ENCODE measurements at places on chromosomes 12 and 14.

DNA sequence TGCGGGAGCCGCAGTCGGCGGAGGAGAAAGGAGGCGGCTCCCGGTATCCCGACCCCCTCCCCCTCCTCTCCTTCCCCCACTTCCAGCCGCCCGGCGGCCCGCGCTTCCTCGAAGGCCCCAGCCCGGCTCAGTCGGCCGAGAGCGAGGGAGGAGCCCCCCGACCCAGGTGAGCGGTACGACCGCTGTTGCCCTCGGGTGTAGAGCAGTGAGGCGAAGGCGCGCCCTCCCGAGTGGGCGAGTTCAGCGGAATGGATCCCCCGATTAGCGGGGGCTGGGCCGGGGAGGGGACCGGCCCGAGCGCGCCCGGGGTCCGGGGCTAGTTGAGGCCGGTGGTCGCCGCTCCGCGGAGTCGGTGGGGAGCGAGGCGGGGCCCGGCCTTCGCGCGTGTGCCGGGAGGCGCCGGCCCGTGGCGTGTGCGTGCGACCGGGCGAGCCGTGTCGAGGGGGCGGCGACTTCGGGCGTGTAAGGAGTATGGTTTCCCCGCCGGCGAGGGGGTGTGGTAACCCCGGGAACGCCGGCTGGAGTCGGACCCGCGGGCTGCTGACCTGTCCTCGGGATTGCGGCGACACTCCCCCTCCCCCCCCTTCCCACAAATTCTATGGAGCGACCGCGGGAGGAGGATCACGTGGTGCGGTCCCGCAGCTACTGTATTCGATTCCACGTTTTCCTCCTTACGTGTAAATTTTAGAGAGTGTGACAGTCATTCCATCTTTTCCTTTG is 501 bp downstream of the RIMKLB start:
- DNase-seq: no peak

DNA sequence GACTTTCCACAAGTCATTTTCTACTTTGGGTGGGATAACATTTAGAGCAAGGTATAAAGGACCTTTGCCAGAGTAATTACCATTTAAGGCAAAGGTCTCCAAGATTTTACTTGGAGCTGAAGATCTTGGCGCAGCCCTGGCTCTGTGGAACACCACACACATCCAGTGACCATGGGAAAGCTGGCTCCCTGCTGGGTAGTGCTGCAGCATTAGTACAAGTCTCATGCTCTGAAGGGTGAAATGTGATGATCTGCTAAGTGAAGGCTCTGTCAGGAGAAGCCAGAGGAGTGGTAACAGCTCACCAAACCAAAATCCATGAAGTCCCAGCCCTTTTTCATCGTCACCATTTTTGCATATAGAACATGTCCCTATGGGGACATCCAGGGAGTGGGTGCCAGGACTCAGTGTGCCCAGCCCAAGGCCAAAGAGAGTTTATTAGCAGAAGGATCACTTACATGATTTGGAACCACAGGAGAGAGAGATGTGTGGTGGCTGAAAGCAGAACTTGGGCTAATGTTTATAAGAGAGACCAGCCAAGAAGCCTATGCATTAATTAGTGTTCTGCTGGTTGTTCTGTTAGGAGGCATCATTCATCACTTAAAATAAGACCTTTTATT is 110.7 kb downstream of the SLC38A6 start:
- DNase-seq: no peak

DNA sequence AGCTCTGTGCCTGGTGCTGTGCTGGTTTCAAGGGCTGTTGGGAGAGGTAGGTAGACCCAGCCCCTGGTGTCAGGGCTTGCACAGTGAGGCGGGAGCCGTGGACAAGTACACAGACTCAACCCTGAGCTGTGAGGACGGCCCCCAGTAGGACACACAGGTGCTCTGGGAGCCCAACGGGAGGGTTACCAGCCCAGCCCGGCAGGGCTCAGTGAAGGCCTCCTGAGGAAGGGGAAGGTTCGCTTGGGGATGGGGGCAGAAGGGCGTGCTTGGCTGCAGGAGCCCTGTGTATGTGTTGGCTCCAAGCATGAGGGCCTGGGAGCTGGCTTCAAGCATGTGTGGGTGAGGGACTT is 58.9 kb downstream of the SLC25A47 start:
- no peak for DNase-seq

- DNase-seq: no peak
These were observed 194.9 kb upstream of the SYT10 start for GRCh38 chr12:33634544-33634943.

DNA sequence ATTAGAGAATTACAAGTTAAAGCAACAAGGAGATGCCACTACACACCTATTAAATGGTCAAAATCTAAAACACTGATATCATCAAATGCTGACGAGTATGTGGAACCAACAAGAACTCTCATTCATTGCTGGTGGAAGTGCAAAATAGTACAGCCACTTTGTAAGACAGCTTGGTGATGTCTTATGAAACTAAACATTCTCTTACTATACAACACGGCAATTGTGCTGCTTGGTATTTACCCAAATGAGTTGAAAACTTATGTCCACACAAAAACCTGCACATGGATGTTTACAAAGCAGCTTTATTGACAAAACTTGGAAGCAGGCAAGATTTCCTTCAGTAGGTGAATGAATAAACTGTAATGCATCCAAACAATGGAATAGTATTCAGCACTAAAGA is 3.2 kb downstream of the TMBIM4 start:
- DNase-seq: no peak

GRCh38 chr12:51202718-51203117 is 15.1 kb downstream of the POU6F1 start:
- no peak for DNase-seq

GRCh38 chr12:124096109-124096508 is 123.1 kb downstream of the ZNF664 start:
- no peak for DNase-seq

- no peak for DNase-seq
These were observed 13.0 kb downstream of the NUDT4 start for GRCh38 chr12:93390549-93391297.

GRCh38 chr12:124001343-124001742 is 28.3 kb downstream of the ZNF664 start:
- no peak for DNase-seq

GRCh38 chr12:89059721-89060541 is 292.4 kb downstream of the DUSP6 start:
- DNase-seq: no peak

- DNase-seq: no peak
These were observed 70.3 kb upstream of the NR2C1 start for GRCh38 chr12:95143621-95144205.

DNA sequence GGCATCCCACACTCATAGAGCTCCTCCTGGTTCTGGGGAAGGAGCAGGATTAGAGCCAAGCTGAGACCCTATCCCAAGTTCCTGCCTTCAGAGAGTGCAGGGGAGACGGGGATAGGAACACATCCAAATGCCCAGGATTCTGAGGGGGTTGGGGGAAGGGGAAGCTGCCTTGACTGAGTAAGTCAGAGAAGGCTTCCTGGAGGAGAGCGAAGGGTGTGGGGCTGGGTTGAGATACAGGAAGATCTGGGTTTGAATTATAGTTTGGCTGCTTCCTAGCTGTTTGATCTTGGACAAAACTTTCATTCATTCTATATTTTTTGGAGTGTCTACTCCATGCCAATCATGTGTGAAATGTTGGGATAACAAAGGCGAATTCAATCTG is 8.0 kb upstream of the AQP2 start:
- DNase-seq: no peak

- no peak for DNase-seq
These were observed 116.6 kb downstream of the DAD1 start for GRCh38 chr14:22472466-22472865.

GRCh38 chr12:105835580-105836241 is 303.0 kb downstream of the NUAK1 start:
- DNase-seq: no peak

DNA sequence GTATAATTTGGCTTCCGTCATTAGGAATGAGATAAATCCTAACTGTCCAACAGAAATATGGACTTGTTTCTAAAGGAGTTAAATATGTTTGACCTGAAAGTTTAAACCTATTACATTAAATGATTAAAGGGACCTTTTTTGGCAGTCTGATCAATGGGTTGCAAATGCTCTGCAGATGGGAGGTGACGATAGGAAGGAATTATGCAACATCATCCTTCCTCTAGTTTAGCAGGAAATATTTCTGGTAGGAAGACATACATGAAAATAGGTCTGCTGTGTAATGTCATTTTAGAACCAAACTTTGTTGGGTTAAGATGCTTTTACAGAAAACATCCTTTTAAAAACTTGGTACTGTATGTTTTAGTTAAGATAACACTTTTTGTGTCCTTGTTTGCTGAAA is 2.6 kb downstream of the LRRC10 start:
- DNase-seq: no peak

GRCh38 chr12:99810718-99811593 is 163.4 kb downstream of the GARIN6 start:
- peak; percentile 58 for DNase-seq

DNA sequence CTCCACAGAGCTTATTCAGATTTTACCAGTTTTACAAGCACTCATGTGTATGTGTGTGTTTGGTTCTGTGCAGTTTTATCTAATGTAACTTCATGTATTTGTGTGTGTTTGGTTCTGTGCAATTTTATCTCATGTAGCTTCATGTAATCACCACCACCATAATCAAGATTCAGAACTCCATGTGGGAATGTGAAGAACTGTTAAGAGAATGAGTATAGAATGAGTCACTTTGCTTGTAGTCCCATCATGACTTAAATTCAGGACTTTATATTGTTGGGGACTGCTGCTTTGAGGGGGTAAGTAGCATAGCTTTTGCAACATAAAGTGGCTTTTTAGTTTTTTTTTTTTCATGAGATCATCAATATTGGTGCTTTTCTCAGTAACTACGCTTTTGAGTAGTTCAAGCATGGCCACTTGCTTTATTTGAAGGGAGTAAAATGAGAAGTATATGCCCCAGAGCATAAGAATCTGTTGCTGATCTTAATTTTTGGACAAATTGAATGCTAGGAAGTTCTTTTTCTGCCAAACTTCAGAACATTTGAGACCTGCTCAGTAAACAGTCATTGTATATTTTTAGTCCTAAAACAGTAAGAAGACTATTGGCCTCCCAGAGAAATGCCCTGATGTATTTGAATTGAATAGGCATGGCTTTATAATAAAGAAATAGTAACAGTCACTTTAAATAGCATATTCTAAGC is 28.8 kb downstream of the PROX2 start:
- DNase-seq: peak; percentile 61

GRCh38 chr12:66232263-66232662 is 43.2 kb downstream of the IRAK3 start:
- no peak for DNase-seq

DNA sequence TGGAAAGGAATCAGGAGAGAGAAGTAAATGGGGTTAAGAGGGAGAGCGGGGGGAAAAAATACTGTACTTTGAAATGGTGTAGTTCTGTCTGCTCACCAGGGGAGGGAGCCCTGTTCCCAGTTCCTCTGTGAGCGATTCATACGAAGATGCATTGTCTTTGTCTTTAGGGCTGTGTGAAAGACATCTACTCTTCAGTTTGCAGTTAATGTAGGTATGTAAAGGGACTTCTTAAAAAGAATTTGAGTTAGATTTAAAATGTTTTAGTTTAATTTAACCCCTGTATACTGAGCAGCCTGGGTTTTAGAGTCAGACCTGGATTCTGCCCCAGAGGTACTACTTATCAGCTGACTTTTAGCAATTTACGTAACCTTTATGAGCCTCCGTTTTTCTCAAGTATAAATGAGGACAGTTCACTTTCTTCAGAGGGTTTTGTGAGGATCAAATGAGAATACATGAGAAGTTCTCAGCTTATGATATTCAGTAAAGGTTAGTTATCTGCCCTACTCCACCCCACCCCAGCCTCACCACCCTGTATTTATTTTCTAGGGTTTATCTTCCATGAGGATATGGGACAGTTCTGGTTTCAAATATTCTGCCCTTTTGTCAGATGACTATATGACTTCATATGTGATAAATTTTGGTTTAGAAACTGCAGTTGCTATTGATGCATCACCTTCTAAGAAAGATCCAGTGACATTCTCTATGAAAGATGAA is 82.5 kb upstream of the EVL start:
- peak; percentile 72 for DNase-seq

DNA sequence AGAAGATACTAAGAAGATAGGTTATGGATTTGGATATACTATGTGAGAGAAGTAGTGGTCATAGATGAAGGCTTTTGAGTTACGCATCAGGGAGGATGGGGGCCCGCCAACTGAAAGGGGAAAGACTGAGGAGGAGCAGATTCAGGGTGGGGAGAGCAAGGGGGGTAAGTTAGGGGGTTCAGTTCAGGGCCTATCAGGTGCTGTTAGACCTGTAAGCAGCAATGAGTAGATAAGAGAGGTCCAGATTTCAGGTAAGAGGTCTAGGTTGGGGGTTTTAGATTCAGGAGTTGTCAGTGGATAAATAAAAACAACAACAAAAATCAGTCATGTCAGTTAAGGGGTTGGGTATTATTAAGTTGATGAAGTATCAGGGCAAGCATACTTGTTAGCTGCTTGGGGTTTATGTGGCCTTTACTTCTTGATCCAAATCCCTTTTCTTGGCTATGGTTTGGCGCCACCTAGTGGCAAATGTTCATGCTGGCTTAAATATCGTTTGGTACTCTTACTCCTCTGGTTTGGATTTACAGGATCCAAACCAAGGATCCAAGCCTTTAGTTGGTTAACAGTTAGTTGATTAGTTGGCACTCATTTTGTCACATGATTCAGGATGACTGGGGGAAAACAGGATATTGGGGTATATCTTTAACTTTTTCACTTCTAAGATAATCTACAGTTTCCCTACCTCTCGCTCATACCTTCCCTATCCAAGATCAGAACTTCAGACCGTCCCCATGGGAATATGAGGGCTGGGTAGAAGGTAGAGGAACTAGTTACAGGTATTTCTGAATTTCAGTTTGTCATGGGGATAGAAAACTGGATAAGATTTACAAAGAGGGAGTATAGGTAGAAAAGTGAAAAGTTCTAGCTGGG is 65.1 kb downstream of the PCNX1 start:
- peak; percentile 82 for DNase-seq

- no peak for DNase-seq
These were observed 37.0 kb upstream of the GALNT9 start for GRCh38 chr12:132366341-132366861.

DNA sequence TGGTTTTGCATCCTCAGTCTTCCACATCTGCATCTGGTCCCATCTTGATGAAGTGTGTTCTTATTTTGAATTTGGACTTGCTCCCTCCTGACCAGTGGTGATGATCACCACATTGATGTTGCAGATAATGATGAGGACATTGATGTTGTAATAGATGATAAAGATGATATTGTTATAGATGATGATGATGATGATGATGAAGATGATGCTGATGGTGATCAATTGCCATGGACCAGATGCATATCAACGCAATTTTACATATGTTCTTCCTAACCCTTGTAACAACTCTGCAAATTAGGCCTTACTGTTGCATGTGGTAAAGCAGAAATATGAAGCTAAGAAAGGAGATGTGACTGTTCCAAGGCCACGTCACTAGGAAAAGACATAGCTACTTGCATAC is 380.3 kb upstream of the TBX3 start:
- no peak for DNase-seq

GRCh38 chr12:49616533-49617219 is 6.7 kb upstream of the PRPF40B start:
- no peak for DNase-seq

GRCh38 chr14:103621860-103622259 is 7.2 kb upstream of the KLC1 start:
- no peak for DNase-seq

Data from RKO (cell line).